ENCODE measurements at places on chromosomes 2 and 18.

DNA sequence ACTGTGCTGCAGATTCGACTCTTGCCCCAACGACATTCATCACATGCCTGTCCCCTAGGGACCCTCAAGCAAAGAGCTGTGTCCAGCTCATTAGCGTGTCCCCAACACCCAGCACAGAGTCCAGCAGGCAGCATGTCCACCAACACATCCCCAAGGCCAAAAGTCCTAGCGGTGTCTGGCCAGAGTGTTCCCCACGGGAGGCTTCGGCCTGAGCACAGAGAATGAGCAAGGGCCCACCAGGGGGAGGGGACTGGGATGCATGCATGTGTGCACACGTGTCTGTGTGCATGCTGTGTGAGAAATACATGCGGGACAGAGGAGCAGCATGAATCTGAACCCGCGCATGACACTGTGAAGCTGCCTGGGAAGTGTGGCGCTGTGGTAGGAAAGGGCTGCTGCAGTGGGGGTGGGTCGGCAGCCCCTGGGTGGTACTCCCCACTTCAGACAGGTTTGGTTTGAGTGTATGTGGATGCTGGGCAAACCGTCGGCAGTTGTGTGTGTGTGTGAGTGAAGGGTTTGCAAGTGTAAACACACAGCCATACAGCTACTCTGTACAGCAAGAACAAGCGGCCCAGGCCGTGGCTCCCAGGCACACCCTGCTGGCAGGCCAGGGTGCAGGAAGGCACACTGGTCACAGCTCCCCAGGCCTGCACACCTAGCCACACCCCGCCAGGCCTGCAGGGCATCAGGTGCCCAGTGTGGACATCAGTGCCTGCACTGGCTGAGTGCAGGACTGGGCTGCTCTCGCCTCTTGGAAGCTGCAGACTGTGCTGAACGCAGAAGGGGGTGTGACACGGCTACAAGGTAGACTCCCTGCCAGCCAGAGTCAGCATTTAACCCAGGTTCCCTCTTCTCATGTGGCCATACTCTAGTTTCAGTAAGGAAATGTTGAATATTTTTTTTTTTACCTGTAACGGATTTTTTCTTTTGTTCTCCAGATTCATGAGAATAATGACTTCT is 19.5 kb upstream of the HES6 start:
- DNase-seq: no peak

DNA sequence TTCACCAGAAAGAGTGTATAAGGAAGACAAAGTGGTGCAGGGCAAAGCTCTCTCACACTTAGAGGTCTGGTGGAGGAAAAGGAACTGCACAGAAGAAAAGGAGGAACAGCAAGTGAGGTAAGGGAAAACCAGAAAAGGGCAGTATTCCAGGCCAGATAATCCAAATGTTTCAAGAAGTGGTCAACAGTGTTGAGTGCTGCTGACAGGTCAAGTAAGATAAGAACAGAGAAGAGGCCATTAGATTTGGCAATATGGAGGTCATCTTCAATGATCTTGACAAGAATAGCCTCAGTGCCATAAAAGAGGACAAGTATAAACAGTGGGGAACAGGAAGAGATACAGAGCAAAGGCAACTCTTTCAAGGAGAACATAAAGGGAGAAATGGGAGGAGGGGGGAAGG is 15.0 kb downstream of the ADD2 start:
- no peak for DNase-seq

DNA sequence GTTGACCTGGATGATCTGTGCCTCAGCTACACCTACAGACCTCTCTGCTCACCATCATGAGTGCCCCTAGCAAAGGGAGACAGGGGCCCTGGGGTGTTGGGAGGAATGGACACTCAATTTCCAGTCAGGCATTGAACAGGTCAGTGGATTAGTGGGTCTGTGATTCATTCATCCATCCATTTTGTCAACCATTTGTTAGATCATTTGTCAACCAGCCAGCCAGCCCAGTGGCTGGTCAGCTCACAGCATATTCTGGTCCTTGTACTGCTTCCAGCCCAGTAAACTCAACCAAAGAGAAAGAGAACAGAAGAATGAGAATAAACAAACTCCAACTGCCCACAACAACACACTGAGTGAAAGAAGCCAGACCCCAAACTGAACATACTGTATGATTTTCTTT is 4.6 kb upstream of the KLF11 start:
- DNase-seq: no peak

- DNase-seq: no peak
Measured at GRCh38 chr2:126370201-126370600, 285.8 kb upstream of the GYPC start.

- no peak for DNase-seq
Measured at GRCh38 chr2:233252227-233252626, 754 bp downstream of the ATG16L1 start.

DNA sequence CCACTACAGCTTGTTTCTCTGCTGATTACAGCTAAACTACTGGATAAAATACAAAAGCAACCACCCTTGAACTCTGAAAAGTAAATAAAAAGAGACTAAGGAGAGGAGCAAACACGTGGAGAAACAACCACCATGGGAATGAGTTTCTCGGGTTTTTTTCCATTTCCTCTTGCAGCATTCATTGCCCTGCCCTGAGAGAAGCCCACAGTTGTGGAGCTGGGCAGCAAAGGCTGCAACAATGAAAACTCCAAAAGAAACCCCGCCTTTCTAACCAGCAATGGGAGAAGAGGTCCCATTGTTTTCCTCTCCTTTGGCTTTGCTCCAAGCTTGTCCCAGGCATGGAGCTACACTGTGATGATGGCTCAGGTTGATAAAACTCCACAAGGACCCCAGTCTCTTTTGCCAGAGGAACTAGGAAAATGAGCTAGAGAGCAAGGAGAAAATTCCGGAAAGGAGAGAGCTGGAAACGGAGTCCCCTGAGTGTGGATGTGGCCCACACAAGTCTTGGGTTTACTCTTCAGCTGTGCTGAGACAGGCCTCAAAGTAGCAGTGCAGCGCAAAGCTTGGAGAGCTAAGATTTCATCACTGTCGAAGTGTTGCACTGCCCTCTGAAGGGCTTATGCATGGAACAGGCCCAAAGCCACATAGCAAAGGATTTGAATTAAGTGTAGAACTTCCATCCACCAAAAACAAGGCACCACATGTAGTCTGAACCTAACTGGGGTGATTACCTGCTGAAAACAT is 20.9 kb downstream of the NAPG start:
- no peak for DNase-seq

DNA sequence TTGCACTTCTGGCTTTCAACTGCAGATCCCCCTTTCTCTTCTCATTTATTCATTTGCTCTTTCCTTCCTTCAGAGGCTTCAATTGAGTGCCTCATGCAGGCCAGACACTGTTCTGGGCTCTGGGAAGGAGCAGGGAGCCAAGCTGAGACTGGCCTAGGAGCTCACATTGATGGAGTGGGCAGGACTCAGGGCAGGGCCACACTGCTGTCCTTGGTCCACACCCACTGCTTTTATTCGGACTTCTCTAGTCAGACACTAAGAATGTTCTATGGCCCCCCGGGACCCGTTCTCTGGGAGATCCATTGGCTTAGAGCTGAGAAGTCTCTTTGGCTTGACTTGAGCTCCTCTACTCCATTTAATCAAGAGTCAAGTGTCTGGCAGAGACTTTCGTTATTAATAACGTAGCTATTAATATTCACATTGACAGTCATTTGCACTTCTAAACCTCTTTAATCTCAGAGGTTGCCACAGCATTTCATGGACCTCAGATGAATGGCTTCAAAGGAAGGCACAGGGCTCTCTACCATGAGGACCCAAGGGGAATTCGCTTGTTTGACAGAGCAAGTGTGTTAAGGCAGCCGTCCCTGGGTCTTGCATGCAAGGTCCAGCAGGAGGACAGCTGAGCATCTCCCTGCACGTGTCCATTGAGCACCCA is 20.1 kb downstream of the SH3RF3 start:
- no peak for DNase-seq

GRCh38 chr18:63017076-63017475 is 301.7 kb downstream of the PHLPP1 start:
- no peak for DNase-seq

DNA sequence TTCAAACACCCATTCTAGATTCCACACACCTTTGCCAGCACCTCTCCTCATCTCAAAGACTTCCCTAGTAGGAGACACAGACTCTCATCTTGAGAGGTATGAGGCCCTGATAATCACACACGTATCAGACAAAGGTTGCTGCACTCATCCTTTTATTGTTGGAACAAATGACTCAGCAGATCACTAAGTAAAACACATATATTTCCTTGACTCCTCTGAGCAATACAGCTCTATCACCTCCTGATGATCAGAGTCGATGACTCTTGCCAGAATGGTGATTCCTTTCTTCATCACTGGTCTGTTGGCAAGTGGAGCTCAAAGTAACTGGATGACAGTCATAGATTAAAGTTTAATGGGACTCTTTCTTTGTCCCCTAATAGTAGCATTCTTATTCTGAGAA is 1049.2 kb upstream of the ZEB2 start:
- DNase-seq: no peak

- no peak for DNase-seq
Measured at GRCh38 chr2:67516899-67517530, 119.9 kb downstream of the ETAA1 start.

- no peak for DNase-seq
Measured at GRCh38 chr2:11624893-11625292, 45.1 kb downstream of the NTSR2 start.

GRCh38 chr2:183903026-183903425 is 695.3 kb upstream of the ZNF804A start:
- DNase-seq: no peak

DNA sequence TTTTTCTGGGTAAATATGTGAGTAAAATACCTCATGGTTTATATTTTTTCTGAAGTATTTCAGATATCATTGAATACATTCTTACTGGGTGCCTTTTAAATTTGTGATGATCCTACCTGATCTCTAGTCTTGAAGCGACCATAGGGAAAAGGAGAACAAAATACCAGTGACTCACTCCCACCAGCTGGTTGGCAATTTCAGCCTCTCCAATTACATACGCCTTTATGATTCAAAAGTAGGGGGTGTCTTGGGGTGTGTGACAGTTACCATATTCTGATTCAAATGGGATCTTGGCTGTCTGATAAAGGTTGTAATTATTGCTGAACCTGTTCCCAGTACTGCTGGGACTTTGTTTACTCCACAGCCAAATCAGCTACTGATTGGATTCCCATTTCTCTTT is 175.9 kb upstream of the NXPH2 start:
- DNase-seq: no peak

- no peak for DNase-seq
Measured at GRCh38 chr18:55289048-55289447, 298.9 kb downstream of the TCF4 start.

DNA sequence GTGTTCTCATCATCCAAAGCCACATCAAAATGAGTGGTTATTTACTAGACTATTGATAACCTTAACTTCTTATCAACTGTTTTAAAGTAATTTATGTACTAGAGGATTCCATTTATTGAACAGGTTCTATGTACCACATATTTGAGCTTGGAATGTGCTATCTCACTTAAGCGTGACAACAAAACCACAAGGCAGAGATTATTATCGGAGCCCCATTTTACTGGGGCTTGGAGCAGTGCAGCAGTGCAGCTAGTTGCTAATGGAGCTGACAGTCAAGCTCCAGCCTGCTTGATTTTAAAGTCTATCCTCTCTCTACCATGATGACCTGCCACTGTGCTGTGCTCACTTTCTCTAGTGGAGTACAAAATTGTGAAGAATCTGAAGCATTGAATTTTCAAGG is 24.6 kb downstream of the GCG start:
- DNase-seq: no peak

GRCh38 chr2:26561918-26562810 is 79.0 kb downstream of the CIB4 start:
- no peak for DNase-seq

DNA sequence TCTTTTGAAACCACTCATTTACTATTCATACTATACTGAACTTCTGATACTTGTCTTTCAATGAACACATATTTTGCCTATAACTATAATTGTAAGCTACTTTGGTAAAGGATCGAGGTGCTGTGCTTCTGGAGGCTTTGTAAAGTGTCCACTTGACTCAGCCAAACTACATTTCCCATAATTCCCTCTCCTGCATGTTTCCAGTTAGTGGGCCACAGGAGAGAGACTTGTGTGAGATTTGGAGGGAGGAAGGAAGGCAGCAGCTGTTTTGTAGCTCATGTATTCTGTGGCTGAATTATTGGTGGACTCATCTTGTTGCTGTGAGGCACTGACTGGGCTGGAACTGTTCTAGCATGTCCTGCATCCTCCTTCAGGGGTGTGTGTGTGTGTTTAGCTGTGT is 328.8 kb downstream of the ARL6IP6 start:
- no peak for DNase-seq

DNA sequence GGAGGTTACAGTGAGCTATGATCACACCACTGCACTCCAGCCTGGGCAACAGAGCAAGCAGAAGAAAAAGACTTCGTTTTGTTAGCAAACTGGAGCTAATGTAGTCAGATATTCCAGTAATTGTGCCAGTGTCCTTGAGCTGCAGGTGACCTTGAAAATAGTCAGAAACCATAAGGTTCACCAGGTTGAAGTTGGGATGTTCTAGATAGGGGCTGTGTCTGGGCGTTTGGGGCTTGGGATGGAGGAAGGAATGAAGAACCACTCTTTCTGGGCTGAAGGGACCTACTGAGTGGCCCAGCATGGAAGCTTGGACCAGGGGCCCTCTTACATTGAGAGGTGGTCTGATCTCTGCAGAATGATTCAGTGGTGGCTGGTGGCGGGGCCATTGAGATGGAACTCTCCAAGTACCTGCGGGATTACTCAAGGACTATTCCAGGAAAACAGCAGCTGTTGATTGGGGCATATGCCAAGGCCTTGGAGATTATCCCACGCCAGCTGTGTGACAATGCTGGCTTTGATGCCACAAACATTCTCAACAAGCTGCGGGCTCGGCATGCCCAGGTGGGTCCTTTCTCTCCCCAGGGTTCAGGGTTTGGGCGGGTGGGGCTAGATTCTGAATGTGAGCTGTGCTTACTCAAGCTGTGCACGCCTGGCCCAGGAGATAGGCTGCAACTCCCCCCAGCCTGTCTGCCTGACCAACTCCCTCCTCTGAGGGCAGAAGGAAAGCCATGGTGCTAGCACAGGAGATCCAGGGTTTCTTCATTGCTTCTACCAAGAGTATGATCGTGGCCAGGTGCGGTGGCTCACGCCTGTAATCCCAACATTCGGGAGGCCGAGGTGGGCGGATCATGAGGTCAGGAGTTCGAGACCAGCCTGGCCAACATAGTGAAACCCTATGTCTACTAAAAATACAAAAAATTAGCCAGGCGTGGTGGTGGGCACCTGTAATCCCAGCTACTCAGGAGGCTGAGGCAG is 17.1 kb downstream of the CCT7 start:
- DNase-seq: no peak

DNA sequence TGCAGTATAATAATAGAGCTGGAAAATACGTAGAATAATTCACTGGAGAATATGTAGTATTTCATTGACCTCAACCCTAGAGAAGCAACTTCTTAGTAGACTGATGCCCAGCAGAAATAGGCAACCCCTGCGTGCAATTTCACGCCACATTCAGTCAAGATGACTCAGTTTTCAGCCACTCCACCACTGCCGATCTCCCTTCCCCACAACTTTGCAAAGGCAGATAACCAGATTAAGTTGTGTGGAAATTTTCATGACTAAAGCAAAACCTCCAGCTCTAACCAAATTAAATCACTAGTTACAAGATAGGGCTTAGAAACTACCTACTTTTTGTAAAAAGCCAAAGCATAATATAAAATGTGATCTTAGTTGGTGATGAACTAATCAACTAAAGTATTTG is 63.3 kb upstream of the STK17B start:
- no peak for DNase-seq

GRCh38 chr2:72148003-72148836 is 558 bp upstream of the CYP26B1 start:
- no peak for DNase-seq

GRCh38 chr18:45361125-45361851 is 254.0 kb upstream of the SLC14A2 start:
- DNase-seq: no peak

- DNase-seq: no peak
Measured at GRCh38 chr2:102304268-102304667, 7.1 kb upstream of the IL1RL1 start.

Data from activated naive CD4-positive, alpha-beta T cell (primary cell).